Mesenteric fat pad (tissue), 1 donor: ENCODE measurements at places on chromosomes 5 and 9. TPM values are rescaled to one million over a fixed set of nuclear protein-coding genes. Genes with fewer than 3 reads are reported as not detected.

DNA sequence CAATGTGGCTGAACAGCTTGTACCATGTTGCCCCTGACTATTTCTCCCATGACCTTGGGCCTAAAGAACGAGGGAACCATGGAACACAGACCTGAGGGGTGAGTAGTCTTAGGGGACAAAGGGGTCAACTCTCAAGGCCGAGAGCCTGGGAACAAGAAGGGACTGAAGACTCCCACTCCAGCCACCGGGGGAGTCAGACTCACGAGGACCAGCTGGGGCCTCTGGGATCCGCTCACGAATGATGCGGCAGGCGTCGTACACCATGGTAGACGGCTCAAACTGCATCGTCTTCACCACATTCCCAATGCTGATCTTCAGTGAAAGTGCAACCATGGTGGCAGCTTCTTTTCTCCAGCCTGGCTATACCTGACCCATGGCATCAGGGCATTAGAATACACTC lies 6.6 kb downstream of the TLN1 start:
- DNase-seq, result peak; percentile 41

DNA sequence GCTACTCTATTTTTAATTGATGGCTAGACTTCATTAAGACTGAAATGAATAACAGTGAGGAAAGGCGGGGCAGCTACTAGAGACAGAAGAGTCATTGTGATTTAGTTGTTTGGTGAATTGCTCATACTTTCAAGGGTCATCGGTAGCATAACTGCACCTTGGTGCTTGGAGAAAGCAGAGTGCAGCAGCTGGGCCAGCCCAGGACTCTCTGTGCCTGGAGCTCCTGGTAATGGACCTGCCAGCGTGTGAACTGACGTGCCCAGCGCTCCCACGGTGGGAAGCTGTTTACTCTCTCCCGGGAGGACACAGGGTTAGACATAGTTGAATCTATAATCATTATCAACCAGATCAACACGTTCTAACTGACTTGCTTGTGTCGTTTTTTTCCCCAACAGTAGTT lies 42.9 kb downstream of the LURAP1L start:
- no peak for DNase-seq

- no peak for DNase-seq
These were observed 11.1 kb upstream of the CDC42SE2 start for GRCh38 chr5:131252824-131253171.

DNA sequence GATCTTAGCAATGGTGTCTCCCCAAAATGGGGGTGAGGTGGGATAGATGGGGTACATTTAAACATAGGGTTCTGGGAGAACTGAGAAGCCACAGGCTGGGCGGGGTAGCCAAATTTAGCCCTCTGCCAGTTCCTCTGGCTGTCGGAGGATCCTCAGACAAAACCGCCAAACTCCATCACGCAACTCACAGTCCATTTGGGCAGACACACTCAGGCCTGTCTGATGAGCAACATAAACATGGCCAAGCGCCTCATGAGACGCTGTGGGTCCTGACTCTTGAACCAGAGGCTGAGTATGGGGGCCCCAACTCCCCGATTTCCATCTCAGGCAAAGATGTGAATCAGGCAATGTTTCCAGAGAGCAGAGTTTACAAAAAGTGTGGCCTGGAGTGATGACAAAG lies 162.3 kb downstream of the FGF18 start:
- no peak for DNase-seq

GRCh38 chr5:64519263-64519662 lies 13.4 kb downstream of the RGS7BP start:
- DNase-seq, result no peak

GRCh38 chr5:71747182-71747581 lies 28.1 kb downstream of the CARTPT start:
- no peak for DNase-seq

Gene SCGB3A1
- total RNA-seq, result 0.71 TPM

- no peak for DNase-seq
These were observed 2.8 kb upstream of the TEX10 start for GRCh38 chr9:100355561-100355960.

DNA sequence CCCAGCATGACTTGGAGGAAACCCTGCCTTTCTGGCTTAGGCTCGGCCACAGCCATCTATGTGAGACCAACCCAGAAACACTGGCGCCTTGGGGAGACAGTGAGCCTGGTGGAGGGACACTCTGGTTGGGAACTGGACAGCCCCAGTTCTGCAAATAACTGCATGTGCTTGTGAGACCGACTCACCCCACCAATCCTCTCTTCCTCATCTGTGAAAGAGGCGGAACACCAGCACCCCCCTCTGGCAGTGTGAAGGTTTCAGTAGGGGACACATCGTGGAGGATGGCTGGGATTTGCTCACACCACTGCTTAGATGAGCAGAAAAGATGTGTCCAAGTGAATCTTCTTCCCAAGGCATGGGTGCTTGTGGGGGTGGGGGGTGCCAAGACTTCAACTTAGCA lies 43.4 kb upstream of the N4BP3 start:
- no peak for DNase-seq

DNA sequence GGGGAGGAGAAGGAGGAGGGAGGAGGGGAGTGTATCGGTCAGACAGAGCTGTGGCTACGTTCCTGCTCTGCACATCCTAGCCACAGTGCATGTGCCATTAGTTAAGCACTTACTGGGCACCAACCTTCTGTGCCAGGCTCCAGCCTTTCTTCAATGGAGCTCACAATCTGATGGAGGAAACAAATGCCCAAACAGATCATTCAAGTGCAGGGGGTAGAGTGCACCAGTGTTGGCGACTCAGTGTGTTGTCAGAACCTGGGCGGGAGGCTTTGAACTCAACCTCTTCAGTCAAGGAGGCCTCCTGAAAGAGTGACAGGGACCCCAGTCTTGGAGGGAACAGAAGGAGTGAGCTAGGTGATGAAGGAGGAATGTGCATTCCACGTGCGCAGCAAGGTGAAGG lies 51.9 kb upstream of the SHB start:
- no peak for DNase-seq

GRCh38 chr9:134052941-134053340 lies 14.9 kb downstream of the BRD3 start:
- no peak for DNase-seq

DNA sequence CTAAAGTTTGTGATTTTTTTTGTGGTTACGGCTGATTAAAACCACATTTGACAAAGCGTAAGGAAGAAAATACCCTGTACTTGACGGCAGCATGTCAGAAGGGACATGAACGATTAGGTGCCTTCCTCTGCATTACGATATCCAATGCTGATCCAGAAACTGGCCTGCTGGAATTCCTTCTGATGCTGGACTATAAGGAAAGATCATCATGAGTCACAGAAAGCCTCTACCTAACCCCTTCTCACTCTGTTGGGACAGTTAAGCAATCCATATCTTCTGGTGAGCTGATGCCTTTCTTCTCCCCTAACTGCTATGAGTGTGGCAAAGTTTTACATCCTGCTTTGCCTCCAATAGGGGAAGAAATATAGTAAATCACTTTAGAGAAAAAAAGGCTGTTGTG lies 78.4 kb upstream of the PAPPA start:
- no peak for DNase-seq

GRCh38 chr5:97172227-97172626 lies 10.8 kb downstream of the RIOK2 start:
- DNase-seq, result no peak

Gene SPINK14
- not detected for total RNA-seq

- DNase-seq, result no peak
These were observed 958 bp upstream of the HSPA5 start for GRCh38 chr9:125241863-125242739.

Gene LTC4S
- 9.6 TPM for total RNA-seq

- DNase-seq, result no peak
These were observed 7.2 kb downstream of the S1PR3 start for GRCh38 chr9:88998503-88998902.

DNA sequence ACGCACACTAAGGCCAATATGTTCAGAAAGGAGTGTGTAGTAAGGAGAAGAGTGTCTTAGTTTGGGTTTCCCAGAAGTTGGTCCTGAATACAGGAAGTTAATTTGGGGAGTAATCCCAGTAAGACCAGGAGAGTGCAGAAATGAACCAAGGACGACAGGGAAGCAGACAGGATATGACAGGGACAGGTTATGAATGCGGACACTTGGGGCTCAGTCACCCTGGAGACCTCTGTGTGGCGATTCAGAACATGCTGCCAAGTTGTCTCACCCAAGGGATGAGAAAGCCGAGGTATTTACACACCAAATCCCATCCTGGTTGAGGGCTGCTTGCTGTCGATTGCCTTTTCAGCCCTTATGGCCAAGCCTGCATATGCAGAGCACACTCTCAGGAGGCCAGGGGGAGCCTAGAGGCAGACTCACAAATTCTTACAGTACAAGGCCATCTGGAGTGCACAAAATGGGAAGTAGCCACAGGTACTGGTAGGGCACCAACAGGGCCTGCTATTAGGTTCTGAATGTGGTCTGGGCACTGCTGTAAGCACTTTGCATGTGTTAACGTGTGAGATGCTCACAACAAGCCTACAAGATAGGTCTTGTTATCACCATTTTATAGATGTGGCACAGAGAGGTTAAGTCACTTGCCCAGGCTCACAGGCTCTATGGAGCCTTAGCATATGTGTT lies 233.1 kb upstream of the ANKRD55 start:
- DNase-seq, result no peak
